ENCODE measurements at places on chromosomes 3 and 15.

DNA sequence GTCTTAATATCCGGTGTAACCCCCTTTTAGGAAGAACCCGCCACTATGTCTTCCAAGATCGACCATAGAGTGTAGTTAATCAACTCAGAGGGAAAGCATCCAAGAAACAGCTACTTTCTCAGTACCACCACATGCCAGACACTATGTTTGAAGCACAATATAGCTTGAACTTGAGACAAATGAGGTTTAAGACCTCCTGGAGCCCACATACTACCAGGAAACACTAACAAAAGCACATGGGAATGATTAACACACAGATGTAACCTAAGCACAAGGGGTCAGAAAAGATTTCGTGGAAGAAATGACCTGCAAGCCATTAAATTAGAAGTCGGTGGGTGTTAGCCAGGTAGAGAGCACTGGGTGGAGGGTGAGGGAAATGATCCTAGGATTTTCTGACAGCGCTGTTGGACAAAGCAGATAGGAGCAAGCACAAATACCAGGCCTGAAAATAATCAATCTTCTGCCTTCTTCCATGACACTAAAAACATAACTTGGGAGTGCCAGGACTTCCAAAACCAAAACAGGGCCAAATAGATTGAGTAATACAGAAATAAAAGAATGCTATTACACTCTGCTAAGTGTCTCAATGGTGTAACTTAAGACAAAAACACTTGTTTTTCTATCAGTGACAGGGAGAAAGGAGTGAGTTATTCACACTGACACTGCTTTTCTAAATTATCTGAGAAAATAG, 213.7 kb downstream of the FOXP1 start:
- no peak for DNase-seq

DNA sequence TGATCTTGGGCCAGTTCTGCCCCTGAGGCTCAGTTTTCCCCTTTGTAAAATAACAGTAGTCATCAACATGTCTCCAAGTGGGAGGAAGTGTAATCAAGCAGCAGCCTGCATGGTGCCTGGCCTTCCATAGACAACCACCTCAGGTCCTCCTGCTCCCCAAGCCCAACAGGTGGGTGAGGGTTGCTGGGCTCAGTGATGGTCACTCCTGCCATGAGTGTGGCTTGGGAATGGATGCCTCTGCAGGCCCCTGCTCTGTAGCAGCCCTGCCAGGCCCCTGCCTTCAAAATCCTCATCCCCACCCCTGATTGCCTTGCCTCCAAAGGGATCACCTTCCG, 59.1 kb upstream of the SLC6A1 start:
- no peak for DNase-seq

- DNase-seq = peak; percentile 74
Measured at GRCh38 chr3:13657660-13658435, 108.9 kb downstream of the FBLN2 start.

GRCh38 chr15:51075826-51076523, 18.7 kb downstream of the TNFAIP8L3 start:
- DNase-seq = peak; percentile 51

GRCh38 chr3:30750967-30751366, 143.5 kb downstream of the GADL1 start:
- DNase-seq = no peak

DNA sequence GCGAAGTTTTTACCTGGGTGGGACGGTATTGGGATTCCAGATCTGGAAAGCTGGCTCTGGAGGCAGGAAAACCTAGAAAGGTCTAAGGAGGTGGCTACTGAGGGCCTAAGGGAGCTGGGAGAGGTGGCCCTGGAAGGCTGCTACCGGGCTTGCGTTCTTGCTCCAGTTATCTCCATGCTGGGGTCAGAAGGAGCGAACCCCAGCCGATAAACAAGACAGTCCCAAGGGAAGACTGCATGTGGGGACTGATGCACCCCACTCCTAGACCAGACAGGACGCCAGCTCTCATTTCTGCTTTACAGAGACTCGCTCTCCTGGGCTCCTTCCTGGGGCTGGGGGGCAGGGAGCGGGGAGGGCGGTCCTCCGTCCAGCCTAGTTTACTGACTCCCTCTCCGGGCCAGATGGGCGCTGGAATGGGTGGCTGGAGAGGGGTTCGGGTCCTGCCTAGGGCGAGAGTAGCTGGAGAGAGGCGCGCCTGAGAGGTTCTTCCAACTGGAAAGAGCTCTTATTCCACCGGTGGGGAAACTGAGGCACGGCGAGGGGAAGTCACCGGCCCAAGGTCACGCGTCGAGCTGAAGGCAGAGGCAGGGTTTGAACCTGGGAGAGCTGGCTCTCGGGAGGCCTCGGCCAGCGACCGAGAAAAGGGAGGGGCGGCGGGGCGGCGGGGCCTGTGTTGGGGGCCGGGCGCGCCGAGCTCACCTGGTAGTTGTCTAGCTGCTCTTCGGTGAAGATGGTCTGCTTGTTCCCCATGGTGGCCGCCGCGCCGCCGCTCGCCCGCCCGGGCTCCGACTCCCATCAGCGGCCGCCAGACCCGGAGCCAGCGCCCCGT, 565 bp downstream of the CIB2 start:
- DNase-seq = no peak

DNA sequence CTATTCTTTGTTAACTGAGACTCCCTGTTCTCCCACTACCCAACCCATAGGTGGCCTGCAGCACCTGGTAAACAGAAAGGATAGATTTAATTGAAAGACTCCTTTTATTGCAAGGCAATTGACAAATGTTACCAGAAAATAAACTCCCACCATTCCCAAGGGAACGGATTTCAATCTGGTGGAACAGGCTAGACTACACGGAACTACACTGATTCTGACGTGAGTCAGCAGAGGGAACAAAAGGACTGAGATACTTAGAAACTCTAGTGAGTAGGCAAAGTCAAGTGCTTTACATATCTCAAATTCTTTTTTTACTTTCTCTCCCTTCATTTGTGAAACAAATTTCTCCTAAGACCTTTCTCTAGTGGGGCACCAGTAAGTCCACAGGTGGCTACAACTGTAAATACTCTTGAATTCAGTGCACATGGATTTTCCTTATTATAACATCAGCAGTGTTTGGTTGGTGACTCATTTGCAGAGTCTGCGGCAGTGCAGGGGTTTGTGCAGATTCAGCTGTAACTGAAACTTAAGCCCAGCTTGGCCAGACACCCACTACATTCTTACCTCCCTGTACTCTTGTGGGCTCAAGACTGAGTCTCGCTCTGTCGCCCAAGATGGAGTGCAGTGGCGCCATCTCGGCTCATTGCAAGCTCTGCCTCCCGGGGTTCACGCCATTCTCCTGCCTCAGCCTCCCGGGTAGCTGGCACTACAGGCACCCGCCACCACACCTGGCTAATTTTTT, 34.3 kb upstream of the PLSCR2 start:
- peak; percentile 8 for DNase-seq

GRCh38 chr3:7650466-7650865, 789.6 kb downstream of the GRM7 start:
- DNase-seq = no peak

DNA sequence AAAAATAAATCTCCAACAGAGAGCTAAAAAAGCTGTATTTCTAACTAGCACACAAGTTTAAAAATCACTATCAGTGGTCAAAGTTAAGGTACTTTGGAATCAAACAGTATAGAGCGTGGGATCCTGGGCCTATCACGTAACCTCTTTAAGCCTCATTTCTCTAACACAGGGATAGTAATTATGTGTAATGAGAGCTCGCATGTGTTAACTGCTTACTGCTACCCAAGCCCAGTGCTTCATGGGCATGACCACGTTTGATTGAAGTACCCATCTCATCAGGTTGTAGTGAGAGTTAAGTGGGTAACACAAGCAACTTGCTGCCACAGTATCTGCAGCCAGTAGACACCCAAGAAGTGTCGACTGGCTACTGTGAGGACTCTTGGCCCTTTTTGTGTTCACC, 28.2 kb upstream of the NOX5 start:
- DNase-seq = no peak

All from stimulated activated naive CD8-positive, alpha-beta T cell treated with anti-CD3 and anti-CD28 coated beads, Interleukin-15, Interleukin-2, amounts not matched to agents 100 U/mL and 50 U/mL, for 24 hours (primary cell).